ENCODE measurements at places on chromosomes 7 and 10.
A peak's percentile ranks its signal among the peaks of the same experiment; 100 is the strongest.

GRCh38 chr7:67907792-67908191 lies 911.2 kb downstream of the TYW1 start:
- no peak for DNase-seq

GRCh38 chr7:119482209-119482608 lies 790.8 kb upstream of the KCND2 start:
- DNase-seq: peak; percentile 6

GRCh38 chr10:102863660-102864059 lies 5.6 kb upstream of the AS3MT start:
- DNase-seq: no peak

- DNase-seq: no peak
These were observed 38.4 kb upstream of the PHYHIPL start for GRCh38 chr10:59138052-59138451.

- DNase-seq: no peak
These were observed 46.2 kb downstream of the LAMB4 start for GRCh38 chr7:108083980-108084379.

- DNase-seq: no peak
These were observed 70.9 kb upstream of the CHST15 start for GRCh38 chr10:124164264-124164663.

- DNase-seq: peak; percentile 62
These were observed 21.3 kb downstream of the AVL9 start for GRCh38 chr7:32516551-32517100.

GRCh38 chr7:131188367-131189339 lies 139.0 kb upstream of the MKLN1 start:
- DNase-seq: peak; percentile 97

DNA sequence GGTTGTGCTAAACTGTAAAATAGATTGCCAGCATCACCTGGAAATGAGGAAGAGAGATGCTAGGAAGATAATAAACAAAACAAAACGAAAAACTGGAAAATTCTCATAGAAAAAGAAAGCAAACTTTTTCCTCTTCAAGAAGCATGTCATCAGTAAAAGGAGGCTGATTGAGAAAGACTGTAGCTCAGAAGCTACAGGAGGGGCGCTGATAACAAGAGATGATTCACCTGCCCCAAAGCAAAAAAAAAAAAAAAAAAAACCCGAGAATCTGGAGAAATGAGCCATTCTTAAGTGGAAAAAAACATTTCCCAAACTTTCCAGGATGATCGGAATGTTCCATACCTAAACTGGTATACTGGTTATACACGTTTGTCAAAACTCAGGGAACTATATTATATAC lies 130.5 kb upstream of the C1QL3 start:
- no peak for DNase-seq

- DNase-seq: no peak
These were observed 35.7 kb downstream of the STAMBPL1 start for GRCh38 chr10:88915781-88916180.

DNA sequence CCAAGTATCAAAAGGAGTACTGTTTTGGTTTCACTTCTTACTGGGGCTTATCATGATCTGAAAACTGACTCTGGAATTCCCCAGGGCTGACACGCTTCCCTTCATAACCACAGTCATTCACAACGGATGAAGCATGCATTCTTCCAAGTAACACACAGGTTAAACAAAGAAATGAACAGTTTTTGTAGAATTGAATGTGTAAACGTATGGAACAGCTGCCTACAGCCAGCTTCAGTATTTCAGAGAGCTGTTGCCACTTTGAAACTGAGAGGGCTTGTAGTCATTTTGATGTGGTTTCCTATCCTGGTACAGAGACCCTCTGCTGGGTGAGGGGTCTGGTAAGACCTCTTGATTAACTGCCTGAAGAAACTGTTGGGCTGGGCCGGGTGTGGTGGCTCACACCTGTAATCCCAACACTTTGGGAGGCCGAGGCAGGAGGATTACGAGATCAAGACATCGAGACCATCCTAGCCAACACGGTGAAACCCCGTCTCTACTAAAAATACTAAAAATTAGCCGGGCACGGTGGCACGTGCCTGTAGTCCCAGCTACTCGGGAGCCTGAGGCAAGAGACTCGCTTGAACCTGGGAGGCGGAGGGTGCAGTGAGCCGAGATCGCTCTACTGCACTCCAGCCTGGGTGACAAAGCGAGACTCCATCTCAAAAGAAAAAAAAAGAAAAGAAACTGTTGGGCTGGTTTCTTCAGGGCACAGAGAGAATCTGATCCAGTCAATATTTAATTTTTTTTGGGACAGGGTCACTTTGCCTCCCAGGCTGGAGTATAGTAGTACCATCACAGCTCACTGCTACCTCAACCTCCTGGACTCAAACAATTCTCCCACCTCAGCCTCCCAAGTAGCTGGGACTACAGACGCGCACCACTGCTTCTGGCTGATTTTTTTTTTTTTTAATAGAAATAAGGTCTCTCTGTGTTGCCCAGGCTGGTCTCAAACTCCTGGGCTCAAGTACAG lies 4.7 kb downstream of the NFE2L3 start:
- peak; percentile 95 for DNase-seq
